Amygdala (tissue), 56 donors: ENCODE measurements at places on chromosomes 7 and 10.

DNA sequence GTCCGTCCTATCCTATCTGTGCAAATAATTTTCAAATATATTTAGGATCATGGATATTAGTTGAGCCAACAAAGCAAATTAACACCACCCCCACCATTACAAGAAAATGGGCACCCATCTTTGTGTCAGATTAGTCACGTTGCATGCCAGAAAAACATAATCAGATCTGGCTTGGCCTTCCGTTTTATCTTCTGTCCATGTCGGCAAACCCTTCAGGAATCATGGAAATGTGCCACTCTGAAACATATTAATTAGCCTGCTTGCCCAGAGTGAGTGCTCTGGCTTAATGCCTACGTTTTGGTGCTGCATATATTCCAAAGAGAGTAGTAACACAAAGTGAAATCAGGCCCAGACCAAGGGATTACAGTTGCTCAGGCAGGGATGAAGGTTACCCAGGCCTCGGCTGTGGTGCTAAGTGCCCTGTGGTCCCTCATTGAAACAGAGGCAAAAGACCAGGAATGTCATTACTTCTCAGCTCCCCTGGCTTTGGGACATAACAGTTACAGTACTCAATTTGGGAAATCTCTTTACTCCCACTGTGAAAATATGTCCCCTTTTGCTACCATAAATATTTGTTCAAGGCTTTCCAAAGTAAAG is 154.0 kb upstream of the LSM8 start:
- DNase-seq = no peak

- DNase-seq = no peak
These were observed 14.0 kb downstream of the ANKIB1 start for GRCh38 chr7:92259610-92260247.

DNA sequence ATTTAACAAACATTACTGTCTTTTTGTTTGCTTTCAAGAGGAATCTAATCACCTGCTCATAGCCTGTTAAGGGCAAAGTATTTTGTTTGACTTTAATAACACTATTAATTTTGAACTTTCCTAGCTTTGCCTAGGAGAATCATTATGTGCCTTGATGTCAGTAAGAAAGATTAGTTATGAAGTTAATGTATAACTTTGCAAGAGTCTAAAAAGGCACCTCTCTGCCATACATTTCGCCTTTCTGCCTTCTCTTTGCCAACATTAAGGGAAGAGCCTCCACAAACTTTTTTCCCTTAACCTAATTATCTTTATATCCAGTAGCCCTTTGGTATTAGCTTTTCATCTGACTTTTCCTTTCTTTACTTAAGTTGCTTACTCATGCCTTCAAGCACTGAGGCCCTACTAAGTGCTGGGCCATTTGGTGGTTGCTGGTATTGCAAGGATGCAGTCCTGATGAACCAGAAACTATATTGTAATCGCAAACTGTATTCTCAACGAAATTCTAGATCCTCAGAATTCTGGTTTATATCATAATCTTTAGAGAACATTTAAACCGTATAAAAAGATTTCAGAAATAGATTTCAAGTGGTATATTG is 108.5 kb downstream of the SND1 start:
- no peak for DNase-seq

GRCh38 chr7:157087646-157088045 is 51.1 kb upstream of the UBE3C start:
- DNase-seq = no peak

- no peak for DNase-seq
These were observed 33.2 kb downstream of the ECHDC3 start for GRCh38 chr10:11775412-11775811.
